Large intestine (tissue), 12 donors: ENCODE measurements at places on chromosomes 4 and X.

DNA sequence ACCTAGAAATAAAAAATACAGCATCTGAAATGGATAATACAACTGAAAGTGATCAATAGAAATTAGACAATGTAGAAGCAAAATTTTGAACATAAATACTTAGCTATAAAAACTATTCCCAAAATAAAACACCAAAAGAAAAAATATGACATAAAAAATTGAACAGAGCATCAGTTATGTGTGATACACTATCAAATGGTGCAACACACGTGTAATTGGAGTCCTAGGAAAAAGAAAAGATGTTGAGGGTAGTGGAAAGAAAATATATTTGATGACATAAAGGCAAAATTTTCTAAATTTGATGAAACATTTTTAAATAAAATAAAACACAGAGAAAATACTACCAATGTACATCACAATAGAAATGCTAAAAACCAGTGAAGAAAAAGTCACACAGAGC, 63.1 kb downstream of the NPY2R start:
- DNase-seq = no peak

GRCh38 chr4:141258558-141258957, 37.9 kb downstream of the ZNF330 start:
- no peak for DNase-seq

- DNase-seq = no peak
Observed at GRCh38 chr4:186341655-186342054, 75.7 kb downstream of the F11 start.

GRCh38 chrX:103442536-103442901, 66.2 kb downstream of the BEX3 start:
- DNase-seq = no peak

DNA sequence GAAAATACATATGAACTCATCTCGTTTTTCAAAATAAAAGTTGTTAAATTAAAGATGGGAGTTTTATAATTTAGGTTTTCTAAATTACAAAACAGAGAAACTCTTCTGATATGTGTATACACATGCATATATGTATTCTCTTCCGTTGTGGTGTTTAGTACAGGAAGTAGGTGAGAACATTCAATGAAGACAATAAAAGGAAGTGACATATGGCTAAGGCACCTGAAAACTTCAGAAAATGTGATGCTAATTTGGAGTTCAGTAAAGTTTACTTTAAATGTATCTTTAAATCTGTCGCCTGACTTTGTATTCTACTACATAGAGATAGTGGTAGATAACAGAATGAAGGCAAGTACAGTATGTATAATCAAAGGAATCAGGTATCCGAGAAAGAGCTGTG, 33.5 kb upstream of the ITM2A start:
- DNase-seq = no peak

DNA sequence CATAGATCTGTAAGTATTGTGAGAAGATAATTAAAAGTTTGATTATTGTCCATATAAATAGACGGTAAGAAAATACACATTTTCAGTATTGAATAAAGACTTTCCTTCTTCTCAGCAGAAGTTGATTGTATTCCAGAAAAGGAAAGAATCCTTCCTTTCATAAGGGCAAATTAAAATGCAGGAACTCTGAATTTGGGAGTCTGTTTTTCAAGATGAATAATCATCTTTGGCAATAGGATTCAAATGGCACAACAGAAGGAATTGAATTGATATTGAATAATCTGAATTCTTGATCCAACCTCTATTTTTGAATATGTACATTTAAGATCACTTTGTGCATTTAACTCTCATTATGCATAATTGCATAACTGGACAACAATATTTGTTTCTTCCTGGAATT, 149.3 kb downstream of the DMD start:
- no peak for DNase-seq

- no peak for DNase-seq
Observed at GRCh38 chr4:163564221-163564720, 69.8 kb downstream of the TMA16 start.

GRCh38 chr4:95251568-95251967, 297.2 kb downstream of the UNC5C start:
- no peak for DNase-seq

DNA sequence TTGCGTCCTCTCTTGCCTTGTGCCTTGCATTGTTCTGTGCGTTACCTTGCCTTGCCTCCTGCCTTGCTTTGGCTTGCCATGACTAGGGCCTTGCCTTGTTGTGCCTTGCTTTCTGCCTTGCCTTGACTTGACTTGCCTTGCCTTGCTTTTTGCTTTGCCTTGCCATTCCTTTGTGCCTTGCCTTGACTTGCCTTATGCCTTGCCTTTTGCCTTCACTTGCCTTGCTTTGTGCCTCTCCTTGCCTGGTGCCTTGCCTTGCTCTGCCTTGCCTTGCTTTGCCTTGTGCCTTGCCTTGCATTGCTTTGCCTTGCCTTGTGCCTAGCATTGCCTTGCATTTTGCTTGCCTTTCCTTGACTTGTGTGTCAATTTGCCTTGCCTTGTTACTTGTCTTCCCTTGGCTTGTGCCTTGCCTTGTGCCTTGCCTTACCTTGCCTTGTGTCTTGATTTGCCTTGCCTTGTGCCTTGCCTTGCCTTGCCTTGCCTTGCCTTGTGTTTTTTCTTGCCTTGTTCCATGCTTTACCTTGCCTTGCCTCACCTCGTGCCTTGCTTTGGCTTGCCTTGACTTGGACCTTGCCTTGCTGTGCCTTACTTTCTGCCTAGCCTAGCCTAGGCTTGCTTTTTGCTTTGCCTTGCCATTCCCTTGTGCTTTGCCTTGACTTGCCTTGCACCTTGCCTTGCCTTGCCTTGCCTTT, 95.8 kb downstream of the TAB3 start:
- no peak for DNase-seq

- DNase-seq = no peak
Observed at GRCh38 chr4:112516066-112516470, at the start of gene NEUROG2. Gene NEUROG2, minus strand, starts transcription at chr4:112516180. Its CDS starts 705 bp downstream, at chr4:112515475.

DNA sequence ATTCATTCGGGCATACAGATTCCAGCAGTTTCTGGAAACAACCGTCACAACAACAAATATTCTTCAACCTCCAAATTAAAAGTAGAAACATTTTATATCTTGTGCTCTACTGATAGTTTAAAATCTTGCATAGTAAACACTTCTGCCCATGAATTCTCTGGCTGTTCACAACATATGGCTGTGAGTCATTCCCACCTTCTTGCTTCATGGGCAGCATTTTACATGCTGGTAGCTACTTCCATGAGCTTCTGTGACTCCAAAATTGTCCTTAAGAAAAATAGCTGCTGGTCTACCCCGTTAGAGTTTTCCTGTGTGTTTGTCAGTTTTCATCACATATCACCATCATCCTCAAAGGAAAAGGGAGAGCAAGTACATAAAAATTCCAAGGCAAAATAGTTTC, 22.7 kb downstream of the PNPLA4 start:
- no peak for DNase-seq

DNA sequence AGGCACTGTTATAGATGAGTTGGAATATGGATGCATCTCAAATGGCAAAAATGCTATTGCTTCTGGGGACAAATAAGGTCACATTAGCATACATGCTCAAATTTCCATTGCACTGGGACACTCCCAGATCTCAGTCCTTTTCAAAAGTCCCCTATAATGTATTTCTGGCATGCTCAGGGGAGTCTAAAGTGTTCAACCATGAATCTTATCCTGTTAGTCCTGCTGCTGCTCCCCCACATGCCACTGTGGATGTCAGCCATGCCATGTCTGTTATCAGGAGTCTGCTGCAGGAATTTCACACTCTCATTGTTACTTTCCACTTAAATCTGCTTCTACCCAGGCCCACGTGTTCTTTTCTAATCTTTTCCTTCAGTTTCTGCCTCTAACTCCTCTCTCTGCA, 1000.6 kb downstream of the CCSER1 start:
- DNase-seq = no peak

DNA sequence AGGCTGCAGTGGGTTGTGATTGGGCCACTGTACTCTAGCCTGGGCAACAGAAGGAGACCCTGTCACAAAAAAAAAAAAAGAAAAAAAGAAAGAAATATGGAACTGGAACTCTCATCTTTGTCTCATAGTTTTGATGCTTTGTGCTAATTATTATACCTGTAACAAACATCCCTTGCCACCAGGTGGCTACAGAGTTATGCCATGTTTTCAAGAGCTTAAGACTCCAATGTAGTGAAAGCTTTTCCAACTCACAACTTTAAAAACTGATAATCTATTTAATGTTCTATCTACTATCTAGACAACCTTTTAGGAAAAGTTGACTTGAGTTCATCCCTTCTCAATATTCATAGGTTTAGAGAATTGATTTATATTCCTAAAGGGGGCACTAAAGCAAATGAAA, 42.4 kb downstream of the HTR2C start:
- DNase-seq = no peak

GRCh38 chr4:53986062-53986461, 78.3 kb downstream of the CHIC2 start:
- no peak for DNase-seq

- DNase-seq = no peak
Observed at GRCh38 chr4:78562687-78563086, 11.1 kb downstream of the ANXA3 start.

- no peak for DNase-seq
Observed at GRCh38 chr4:112509243-112510141, 6.5 kb downstream of the NEUROG2 start.

DNA sequence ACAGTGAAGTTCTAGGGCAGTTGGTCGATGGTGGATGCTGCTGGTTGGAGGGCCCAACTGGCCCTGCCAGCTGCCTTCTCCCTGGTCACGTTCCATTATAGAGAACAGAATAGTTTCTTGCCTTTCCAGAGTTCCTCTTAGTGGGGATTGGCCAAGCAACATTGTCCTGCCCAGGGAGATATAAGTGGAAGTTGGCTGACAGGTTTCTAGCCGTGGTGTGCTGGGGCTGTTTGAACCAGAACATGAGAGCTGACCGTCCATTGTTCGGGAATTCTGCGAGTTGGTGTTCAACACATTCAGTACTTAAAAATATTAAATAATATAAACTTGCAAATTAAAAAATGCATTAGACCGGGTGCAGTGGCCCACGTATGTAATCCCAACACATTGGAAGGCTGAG, 3.5 kb upstream of the AFAP1 start:
- DNase-seq = no peak

DNA sequence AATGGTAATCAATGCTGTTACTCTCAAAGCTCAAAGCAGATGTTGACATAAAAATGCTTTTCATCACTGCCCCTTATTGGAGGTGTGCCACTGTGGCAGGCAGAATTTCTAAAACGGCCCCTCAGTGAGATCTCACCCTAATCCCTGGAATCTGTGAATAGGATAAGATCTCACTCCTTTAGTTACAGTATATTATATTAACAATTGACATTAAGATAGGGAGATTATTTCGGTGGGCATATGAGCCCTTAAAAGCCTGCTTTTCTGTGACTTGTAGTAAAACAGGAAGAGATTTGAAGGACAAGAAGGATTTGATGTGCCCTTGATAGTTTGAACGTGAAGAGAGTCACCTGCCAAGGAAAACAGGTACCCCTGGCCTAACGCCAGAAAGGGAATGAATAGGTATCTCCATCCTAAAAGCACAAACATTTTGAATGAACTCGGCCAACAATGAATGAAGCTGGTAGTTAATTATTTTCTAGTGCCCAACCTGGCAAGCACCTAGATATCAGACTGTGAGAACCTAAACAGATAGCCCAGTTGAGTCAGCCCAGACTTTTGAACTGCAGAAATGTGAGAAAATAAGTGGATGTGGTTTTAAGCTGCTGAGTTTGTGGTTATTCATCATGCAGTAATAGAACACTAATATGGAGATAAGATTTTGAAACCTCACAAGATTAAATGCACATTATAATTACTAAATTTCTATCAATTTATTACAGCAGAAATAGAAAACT, 881.6 kb downstream of the PCDH18 start:
- DNase-seq = peak; percentile 17

- DNase-seq = no peak
Observed at GRCh38 chr4:41784191-41784979, 35.9 kb upstream of the PHOX2B start.

- peak; percentile 6 for DNase-seq
Observed at GRCh38 chrX:138756234-138756633, 44.7 kb upstream of the FGF13 start.

DNA sequence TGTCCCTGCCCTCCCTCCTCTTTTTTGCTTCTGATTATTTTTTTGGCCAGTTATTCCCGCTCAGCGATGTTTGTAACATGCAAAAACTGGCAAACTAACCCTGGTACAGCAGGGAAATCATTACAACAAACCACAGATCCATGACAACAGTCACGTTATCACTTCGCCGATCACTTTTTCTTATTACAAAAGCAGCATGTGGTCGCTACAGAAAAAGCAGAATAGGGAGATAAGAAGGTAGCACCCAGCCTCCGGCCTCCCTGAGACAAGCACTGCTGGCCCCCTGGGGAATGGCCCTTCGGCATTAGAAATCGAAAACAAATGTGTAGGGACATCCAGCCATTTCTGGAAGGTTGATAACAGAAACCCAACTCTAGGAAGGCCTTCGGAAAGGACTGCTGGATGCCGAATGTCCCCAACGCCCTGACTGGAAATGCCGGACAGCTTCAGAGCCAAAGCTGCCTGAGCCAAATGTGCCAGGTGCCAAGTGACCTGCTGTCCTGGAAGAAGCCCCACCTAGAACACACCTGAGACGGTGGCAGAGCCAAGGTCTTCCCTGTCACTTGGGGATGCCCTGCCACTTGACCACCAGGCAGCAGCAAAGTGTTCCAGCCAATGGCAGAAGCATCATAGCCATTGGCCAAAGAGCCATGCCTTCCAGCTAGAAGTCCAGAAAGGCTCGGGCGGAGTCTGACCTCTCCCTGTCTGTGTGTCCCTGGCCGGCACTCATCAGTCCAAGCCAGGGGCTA, 2.9 kb downstream of the IDH3G start:
- DNase-seq = no peak

GRCh38 chr4:25100021-25100555, 60.2 kb downstream of the SEPSECS start:
- no peak for DNase-seq

DNA sequence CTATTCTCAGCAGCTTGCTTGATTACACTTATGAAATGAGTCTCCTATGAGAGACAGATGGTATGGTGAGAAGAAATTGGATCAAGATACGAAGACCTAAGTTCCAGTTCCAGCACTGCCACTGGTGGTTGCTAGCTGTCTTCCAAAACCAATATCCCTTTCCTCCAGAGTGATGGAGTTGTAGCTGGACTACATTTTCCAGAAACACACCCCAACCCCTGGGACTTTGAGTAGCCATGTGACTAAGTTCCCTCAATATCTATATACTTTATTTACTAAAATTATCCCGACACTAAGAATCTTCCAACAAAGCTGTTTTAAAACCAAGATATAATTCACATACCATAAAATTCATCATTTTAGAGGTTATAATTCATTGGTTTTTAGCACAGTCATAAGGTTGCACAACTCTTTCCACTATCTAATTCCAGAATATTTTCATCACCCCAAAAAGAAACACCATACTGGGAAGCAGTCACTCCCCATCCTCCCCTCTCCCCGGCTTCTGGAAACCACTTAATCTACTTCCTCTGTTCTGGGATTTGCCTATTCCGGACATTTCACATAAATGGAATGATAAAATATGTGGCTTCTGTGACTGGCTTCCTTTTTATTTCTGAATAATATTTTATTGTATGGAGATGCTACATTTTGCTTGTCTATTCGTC, 118.0 kb downstream of the MANBA start:
- DNase-seq = no peak
